Activated naive CD4-positive, alpha-beta T cell treated with anti-CD3 and anti-CD28 coated beads, Interleukin-2, amount 10 ng/mL, durations not matched to agents 7 days and 5 days (primary cell): ENCODE measurements at places on chromosomes 2 and 18.
A peak's percentile ranks its signal among the peaks of the same experiment; 100 is the strongest.

- no peak for DNase-seq
Measured at GRCh38 chr2:235698491-235698890, 204.6 kb downstream of the AGAP1 start.

- no peak for DNase-seq
Measured at GRCh38 chr18:58947136-58947732, 82.6 kb downstream of the ZNF532 start.

GRCh38 chr18:1663879-1664705 lies 759.4 kb downstream of the ADCYAP1 start:
- peak; percentile 51 for DNase-seq

GRCh38 chr2:149766339-149766738 lies 178.8 kb upstream of the MMADHC start:
- DNase-seq, result no peak

DNA sequence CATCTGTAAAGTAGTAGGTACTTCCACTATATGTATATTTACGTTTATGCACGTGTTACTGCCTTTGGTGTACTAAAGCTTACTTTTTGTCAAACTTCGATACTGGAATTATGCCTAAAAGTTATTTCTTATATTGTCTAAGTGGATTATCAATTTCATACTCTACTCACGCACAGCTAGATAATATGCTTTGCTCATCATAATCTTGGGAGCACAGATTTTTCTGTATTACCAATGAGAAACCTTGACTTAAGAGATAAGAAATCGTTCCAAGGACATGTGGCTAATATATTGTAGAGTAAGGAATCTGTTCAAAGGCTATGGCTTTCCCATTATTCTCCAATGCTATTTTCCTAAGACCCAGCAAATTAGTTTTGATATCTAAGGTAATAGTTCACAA lies 6.5 kb downstream of the HSPE1 start:
- DNase-seq, result no peak

GRCh38 chr2:147977679-147978078 lies 42.9 kb downstream of the ORC4 start:
- no peak for DNase-seq

GRCh38 chr18:63016270-63016669 lies 300.9 kb downstream of the PHLPP1 start:
- peak; percentile 67 for DNase-seq

GRCh38 chr2:197360744-197361156 lies 50.2 kb upstream of the ANKRD44 start:
- DNase-seq, result no peak

GRCh38 chr2:393711-394696 lies 106.1 kb upstream of the ALKAL2 start:
- DNase-seq, result peak; percentile 87

- no peak for DNase-seq
Measured at GRCh38 chr2:180573951-180574350, 406.5 kb upstream of the UBE2E3 start.

DNA sequence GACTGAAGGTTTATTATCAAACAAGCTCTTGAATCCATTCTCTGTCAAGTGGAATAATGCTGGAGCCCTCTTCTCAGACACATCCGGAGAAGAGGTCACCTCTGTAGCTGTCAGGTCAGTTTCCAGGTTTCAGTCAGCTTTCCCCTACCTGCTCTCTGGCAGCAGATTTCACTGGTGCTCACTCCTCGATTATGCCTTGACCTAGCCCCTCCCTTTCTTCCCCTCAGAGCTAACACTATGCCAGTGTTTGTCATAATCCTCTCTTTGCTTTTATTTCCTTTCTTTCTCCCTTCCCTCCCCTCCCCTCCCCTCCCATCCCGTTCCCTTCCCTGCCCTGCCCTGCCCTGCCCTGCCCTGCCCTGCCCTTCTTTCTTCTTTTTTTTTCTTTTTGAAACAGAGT lies 22.5 kb upstream of the PLEKHM3 start:
- no peak for DNase-seq

GRCh38 chr2:175676813-175677212 lies 325.3 kb downstream of the LNPK start:
- DNase-seq, result no peak

- no peak for DNase-seq
Measured at GRCh38 chr2:17934721-17935120, 56.3 kb downstream of the KCNS3 start.

DNA sequence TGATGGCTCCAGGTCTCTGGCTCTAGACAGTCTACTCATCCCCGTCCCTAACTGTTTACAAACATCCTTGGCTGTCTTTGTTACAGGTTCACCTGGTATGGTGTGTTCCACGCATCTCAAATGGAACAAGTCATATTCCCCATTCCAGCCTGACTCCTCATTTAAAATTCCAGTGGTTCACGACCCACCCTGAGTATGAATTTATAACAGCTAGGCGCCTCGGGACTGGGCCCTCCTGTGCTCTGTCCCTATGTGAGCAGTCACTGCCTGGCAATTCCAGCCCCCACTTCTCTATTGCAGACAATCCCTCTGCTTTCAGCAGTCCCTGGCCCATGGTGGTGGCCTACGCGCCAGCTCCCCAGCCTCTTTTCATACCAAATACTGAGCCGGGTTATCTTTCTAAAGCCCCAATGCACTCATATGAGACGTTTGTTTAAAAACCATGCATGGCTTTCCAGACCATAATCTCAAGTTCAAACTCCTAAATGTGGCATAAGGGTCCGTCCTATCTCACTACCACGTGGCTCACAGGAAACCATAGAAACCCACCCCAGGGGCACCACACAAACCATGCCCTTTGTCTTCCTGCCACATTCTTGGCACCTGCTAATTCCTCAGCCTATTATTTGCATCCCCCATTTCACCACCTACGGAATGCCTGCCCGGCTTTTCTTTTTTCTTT lies 1.6 kb downstream of the SERPINB8 start:
- no peak for DNase-seq

DNA sequence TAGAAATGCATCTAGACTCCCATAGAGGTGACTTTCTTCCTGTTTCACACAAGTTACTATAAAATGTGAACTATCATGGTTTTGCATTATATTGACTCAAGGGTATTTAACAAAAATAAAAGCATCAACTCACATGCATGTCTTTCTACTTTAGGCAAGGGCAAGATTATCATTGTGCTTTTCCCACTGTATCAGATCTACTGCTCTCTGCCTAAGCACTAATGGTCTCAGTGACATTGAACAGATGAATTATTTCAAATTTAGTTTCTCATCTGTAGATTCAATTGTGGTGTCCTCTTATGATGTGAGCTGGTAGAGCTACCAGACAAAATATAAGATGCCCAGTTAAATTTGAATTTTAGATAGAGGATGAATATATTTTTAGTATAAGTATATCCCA lies 113.9 kb downstream of the MTX2 start:
- DNase-seq, result no peak

DNA sequence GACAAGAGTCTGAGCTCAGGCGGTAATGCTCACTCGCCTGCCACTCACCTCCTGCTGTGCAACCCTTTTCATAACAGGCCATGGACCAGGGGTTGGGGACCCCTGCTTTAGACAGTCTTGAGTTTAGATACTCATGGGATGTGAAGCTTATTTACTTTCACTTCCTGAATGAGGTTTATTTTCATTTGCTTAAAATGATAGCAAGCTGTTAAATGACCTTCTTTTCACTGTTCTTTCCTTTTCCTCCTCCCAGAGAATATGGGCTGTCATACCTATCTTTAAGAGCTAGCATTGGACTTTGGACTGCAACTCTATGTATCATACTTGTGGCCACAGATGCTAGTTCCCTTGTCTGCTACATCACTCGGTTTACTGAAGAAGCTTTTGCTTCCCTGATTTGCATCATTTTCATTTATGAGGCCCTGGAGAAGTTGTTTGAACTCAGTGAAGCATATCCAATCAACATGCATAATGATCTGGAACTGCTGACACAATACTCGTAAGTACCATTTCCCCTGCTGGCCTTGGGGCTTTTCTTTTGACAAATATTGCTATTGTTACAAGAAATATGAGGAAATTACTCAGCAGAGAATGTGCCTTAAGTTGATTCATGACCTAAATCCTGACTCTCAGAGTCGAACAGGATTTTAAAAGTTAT lies 168.5 kb downstream of the DPP4 start:
- no peak for DNase-seq

DNA sequence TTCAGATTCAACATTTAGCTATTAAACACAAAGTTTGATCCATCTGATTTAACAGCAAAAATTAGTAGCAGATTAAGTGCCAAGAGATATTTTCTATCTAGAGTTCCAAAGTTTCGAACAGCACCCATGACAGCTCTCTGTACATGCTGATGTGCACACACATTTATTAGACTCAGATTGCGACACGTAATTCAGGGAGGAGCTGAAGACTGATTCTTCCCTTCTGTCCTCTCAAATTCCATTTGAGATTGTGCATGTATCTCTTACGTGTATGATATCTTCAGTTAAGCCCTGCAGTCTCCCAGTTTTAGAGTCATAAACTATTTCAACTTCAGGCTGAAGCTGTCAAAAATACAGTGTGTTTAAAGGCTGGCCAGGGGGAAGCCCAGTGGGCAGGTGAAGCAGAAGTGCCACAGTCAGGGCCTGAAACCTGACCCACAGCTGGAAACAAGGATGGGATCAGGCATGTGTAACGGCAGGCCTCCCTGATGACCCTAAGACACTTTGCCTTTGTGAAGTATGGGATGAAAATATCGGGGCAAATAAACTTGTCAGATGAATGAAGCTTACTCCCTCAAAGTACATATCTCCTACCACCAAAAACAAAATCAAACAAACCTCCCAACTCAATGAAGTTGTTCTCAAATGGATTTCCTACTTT lies 30.6 kb downstream of the CYB5A start:
- DNase-seq, result no peak

- DNase-seq, result no peak
Measured at GRCh38 chr2:168819050-168819715, 16.7 kb downstream of the NOSTRIN start.

GRCh38 chr2:200681697-200682096 lies 95.9 kb downstream of the AOX1 start:
- no peak for DNase-seq

GRCh38 chr2:12725233-12726187 lies 8.8 kb downstream of the TRIB2 start:
- DNase-seq, result no peak

GRCh38 chr2:219521066-219521880 lies 7.0 kb downstream of the ASIC4 start:
- DNase-seq, result no peak

- no peak for DNase-seq
Measured at GRCh38 chr2:176412136-176412535, 142.9 kb downstream of the MTX2 start.

DNA sequence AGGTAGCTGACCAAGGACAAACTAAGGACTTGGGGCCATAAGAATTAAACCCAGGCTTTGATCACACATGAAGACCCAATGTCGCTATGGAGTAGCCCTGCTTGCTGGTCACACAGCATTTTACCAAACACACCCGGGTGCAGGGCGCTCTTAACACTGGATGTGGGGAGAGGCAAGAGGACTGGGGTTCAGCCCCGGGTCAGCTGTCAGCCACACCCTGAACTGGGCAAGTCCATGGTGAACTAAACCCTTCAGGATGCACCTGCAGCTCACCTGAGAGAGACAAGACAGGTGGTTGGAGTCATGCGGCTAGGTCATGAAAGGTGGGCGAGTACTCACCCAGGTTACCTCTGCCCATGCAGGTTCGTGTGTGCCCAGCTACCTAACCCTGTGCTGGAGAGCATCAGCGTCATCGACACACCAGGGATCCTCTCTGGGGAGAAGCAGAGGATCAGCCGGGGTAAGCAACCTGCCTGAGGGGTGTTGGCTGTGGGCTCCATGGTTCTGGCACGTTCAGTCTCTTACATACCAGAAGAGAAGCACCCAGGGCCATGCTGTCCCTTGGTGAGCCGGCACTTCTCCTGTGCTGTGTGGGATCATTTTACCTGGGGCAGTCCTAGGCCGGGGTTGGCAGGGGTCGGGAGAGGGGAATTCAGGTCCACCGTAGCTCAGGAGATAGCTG lies 15.2 kb downstream of the EHD3 start:
- no peak for DNase-seq

GRCh38 chr2:240179941-240180666 lies 39.6 kb upstream of the OTOS start:
- DNase-seq, result no peak

DNA sequence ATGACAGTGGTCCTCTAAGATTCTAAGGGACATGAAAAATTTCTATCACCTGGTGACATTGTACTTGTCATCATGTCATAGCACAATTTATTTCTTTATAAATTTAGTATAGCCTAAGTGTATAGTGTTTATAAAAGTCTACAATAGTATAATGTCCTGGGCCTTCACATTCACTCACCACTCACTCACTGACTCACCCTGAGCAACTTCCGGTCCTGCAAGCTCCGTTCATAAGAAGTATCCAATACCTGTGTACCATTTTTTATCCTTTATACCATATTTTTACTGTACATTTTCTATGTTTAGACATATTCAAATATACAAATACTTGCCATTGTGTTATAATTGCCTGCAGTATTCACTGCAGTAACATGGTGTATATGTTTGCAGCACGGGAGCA lies 72.8 kb upstream of the DSEL start:
- no peak for DNase-seq

GRCh38 chr2:51919395-51919794 lies 887.5 kb upstream of the NRXN1 start:
- DNase-seq, result no peak

DNA sequence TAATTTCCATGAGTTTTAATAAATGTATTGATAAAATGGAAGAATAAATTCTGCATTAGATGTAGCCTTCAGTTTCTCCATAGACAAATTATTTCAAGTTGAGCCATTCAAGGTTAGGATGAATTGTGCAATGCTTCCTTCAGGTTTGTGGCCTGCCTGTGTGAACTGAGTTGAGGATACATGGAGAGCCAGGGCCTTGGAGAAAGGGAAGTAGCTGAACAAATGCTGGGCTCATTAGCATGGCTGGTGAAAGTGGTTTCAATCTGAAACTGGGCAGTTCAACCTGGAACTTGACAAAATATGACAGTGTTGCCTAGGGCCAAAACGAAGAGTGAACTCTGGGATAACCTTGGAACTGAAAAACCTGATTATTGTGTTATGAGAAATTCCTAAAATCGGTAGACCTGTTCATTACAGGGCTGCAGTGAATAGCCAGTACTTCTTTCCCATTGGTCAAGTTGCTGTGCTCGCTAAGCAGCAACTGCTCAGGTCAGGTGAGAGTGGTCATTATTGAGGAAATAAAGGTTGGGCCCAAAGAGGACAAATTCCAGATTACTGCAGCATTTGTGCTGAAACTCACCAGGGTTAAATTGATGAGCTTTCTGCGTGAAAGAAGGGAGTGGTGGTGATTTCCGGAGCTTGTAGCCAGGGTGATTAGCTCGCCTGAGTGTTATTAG lies 12.7 kb downstream of the INPP1 start:
- no peak for DNase-seq

GRCh38 chr2:171792157-171792556 lies 101.9 kb downstream of the SLC25A12 start:
- DNase-seq, result no peak

DNA sequence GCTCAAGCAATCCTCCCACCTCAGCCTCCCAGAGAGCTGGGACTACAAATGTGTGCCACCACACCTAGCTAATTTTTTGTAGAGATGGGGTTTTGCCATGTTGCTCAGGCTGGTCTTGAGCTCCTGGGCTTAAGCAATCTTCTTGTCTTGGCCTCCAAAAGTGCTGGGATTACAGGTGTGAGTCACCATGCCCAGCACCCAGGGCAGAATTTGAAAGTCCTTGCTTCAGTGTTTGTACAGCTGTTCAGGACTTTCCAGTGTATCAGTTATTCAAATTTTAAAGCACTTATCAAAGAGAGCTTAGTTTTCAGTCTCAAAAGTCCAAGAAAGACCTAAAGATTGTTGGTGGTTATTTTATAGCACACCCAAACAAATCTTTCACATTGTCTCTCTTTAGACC lies 43.6 kb upstream of the VPS54 start:
- no peak for DNase-seq

GRCh38 chr2:99868260-99868659 lies 274.1 kb downstream of the AFF3 start:
- no peak for DNase-seq
